Nucleus accumbens (tissue), 56 donors: ENCODE measurements at places on chromosomes 2 and 18.

- DNase-seq, result no peak
Measured at GRCh38 chr2:86398500-86399474, 42.4 kb upstream of the KDM3A start.

- no peak for DNase-seq
Measured at GRCh38 chr2:129922571-129923264, 56.7 kb upstream of the RAB6C start.

- no peak for DNase-seq
Measured at GRCh38 chr2:178397002-178397605, 53.9 kb downstream of the PRKRA start.

- DNase-seq, result no peak
Measured at GRCh38 chr18:13372531-13372951, 154.0 kb downstream of the LDLRAD4 start.

- no peak for DNase-seq
Measured at GRCh38 chr2:232577841-232578240, 27.4 kb downstream of the EIF4E2 start.

- no peak for DNase-seq
Measured at GRCh38 chr2:150783015-150783414, 295.5 kb upstream of the RND3 start.

DNA sequence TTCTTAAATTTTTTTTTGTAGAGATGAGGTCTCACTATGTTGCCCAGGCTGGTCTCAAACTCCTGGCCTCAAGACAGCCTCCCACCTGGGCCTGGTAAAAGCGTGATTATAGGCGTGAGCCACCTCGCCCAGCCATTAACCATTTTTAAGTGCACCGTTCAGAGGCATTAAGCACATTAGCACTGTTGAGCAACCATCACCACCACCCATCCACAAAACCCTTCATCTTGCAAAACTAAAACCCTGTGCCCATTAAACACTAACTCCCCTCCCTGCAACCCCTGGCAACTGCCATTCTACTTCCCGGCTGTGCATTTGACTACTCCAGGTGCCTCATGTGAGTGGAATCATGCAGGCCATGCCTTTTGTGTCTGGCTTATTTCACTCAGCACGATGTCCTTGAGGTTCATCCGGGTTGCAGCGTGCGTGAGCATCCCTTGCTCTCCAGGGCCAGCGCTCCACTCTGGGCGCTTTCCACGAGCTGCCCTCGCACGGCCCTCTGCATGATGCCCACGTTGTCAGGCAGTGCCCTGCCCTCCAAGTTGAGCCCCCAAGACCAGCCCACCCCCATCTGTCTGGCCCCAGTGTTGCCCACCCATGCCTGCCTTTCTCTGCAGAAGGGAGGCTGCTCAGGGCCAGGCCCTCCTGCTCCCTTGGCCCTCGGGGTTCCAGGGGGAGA lies 63.0 kb upstream of the GLI2 start:
- DNase-seq, result no peak

DNA sequence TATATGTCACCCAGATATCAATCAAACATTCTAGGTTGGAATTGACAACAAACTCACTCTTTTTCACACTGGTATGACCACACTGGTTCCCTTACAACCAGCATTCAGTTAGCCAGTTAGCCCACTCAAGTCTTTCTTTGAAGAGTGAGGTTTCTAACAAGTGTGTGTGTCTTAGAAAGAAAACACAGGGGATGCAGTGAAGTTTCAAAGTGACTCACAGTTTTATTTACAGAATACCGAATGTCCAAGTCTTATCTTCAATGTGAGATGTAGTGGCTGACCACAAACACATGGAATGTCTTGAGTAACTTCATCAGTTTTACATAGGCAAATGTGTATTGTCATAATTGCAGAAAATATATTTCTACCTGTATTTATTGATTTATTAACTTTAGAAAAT lies 274.7 kb upstream of the HNMT start:
- no peak for DNase-seq

- DNase-seq, result no peak
Measured at GRCh38 chr18:63271881-63272299, 47.7 kb downstream of the BCL2 start.

DNA sequence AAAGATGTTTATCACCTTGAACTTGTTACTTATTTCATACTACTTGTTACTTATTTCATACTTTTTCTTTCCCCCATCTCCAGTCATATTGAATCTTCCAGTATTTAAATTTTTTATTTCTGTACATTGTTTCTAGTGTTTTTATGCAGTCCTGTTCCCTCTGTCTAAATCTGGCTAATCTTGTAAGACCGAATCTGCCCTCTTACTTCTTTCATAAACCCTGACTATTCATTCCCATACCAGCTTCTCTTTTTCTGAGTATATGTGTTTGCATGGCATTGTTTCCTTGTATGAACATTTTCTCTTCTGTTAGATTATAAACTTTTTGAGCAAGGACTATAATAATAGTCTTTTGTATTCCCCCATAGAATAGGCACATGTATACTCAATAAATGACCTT lies 131.7 kb downstream of the TAF4B start:
- no peak for DNase-seq

- DNase-seq, result no peak
Measured at GRCh38 chr2:241885946-241886643, 16.6 kb downstream of the RTP5 start.

GRCh38 chr18:59988098-59988706 lies 88.4 kb downstream of the PMAIP1 start:
- DNase-seq, result no peak

GRCh38 chr2:73202156-73203054 lies at the start of gene NOTO:
NOTO (plus strand) TSS chr2:73202574; CDS start chr2:73202667, 93 bp downstream.
- no peak for DNase-seq

DNA sequence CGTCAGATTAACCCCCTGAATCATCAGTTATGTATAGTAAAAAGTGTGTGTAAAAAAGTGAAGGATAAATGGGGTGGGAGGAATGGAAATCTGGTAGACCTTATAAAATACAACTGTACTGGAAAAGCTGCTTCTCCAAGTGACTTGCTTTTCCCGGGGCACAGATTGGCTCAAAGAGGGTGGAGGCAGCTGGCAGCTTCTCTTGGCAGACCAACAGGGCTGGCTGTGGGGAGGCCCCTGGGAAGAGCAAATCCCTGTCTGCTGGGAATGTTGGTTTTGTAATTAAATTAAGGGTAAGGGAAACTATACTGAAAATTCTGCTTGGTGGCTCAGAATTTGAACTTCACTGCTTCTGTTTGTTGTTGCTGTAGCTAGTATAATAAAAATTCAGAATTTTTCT lies 154.2 kb upstream of the DLX2 start:
- DNase-seq, result no peak

GRCh38 chr2:14633461-14634181 lies 1.1 kb downstream of the LRATD1 start:
- no peak for DNase-seq

- no peak for DNase-seq
Measured at GRCh38 chr18:13369353-13369752, 150.8 kb downstream of the LDLRAD4 start.

GRCh38 chr2:59806486-59806885 lies 747.0 kb downstream of the BCL11A start:
- no peak for DNase-seq

DNA sequence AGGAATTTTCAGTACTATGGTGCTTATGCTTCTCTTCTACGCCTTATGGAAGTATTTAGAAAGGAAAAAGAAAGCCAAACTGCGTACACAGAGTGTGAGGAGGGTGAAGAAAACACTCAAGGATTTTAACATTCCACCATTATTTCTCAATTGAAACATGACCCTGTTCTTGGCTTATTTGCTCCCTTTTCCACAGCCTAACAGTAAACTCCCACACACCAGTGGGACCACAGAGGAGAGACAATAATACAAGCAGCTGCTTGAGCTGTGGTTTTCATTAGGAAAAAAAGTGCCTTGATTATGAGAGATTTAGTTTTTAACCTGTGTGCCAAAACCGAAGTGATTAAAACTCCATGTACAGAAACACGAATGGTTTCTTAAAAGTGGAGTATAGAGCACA lies 134.3 kb downstream of the MEP1B start:
- DNase-seq, result no peak
